ENCODE measurements at places on chromosomes 16 and 17.

- H3K4me1 ChIP-seq, result peaks cover 26% of the 10 kb centered on the region
- no peak for DNase-seq
- peaks cover 9% of the 10 kb centered on the region for H3K27me3 ChIP-seq
- H3K36me3 ChIP-seq, result no peaks in the 10 kb centered on the region
- peak overlapping the region; percentile 75 for H3K27ac ChIP-seq
- no peak overlapping the region for H3K4me3 ChIP-seq
Measured at GRCh38 chr17:7132511-7133094, 18.0 kb upstream of the ASGR2 start.

GRCh38 chr16:10517868-10518267 lies 62.5 kb downstream of the EMP2 start:
- no peak for DNase-seq
- peaks cover 12% of the 10 kb centered on the region for H3K27me3 ChIP-seq
- H3K4me1 ChIP-seq, result peaks cover 21% of the 10 kb centered on the region
- H3K4me3 ChIP-seq, result no peak overlapping the region
- H3K36me3 ChIP-seq, result no peaks in the 10 kb centered on the region
- no peak overlapping the region for H3K27ac ChIP-seq

DNA sequence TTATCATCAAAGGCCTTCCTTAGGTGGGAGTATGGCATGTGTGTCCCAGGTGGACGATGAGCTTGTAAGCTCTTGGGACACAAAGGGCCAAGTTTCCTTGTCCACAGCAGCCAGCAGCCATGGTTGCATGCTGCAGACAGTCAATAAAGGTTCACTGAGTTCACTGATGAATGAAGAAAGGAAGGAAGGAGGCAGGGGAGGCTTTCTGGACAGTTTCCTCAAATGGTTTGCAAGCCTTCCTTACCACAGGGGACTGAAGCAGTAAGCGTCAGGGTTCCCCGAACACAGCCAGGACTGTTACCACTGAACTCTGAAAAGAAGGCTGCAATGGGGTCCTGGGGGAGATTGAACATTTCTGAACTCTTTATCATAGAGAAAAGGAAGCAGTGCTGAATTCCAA lies 111.1 kb downstream of the GAS7 start:
- peaks cover 10% of the 10 kb centered on the region for H3K36me3 ChIP-seq
- peak overlapping the region; percentile 92 for H3K27ac ChIP-seq
- H3K27me3 ChIP-seq, result no peaks in the 10 kb centered on the region
- H3K4me1 ChIP-seq, result peaks cover 51% of the 10 kb centered on the region
- DNase-seq, result no peak

DNA sequence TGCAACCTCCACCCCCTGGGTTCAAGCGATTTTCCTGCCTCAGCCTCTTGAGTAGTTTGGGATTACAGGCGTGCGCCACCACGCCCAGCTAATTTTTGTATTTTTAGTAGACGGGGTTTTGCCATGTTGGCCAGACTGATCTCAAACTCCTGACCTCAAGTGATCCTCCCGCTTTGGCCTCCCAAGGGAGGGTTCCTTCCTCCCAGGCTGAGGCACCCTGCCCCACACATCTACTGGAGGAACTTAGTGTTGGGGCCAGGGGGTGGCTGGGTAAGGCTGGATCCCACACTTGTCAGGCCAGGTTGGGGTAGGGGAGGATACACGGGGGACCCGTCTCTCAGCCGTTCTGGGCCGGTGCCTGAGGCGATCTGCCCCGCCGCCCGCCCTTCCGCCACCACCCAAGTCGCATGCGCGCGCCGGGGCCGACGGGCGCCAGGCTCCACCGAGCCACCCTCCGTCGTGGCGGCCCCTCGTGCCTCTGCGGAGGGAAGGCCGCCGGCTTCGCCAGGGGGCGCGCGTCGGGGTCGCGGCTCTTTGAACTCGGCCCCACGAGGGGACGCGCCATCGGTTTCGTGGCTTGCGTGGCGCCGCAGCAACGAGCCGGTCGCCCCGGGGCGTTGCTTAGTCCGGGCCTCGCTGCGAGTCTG lies 15.9 kb downstream of the GRB7 start:
- H3K4me3 ChIP-seq, result peak overlapping the region; percentile 58
- no peaks in the 10 kb centered on the region for H3K36me3 ChIP-seq
- DNase-seq, result peak; percentile 65
- peaks cover 5% of the 10 kb centered on the region for H3K27me3 ChIP-seq

- no peak overlapping the region for H3K4me3 ChIP-seq
- peak overlapping the region; percentile 90 for H3K27ac ChIP-seq
- no peaks in the 10 kb centered on the region for H3K27me3 ChIP-seq
- peaks cover 60% of the 10 kb centered on the region for H3K4me1 ChIP-seq
- DNase-seq, result no peak
Measured at GRCh38 chr17:77462090-77462489, 321.3 kb downstream of the SEC14L1 start.

DNA sequence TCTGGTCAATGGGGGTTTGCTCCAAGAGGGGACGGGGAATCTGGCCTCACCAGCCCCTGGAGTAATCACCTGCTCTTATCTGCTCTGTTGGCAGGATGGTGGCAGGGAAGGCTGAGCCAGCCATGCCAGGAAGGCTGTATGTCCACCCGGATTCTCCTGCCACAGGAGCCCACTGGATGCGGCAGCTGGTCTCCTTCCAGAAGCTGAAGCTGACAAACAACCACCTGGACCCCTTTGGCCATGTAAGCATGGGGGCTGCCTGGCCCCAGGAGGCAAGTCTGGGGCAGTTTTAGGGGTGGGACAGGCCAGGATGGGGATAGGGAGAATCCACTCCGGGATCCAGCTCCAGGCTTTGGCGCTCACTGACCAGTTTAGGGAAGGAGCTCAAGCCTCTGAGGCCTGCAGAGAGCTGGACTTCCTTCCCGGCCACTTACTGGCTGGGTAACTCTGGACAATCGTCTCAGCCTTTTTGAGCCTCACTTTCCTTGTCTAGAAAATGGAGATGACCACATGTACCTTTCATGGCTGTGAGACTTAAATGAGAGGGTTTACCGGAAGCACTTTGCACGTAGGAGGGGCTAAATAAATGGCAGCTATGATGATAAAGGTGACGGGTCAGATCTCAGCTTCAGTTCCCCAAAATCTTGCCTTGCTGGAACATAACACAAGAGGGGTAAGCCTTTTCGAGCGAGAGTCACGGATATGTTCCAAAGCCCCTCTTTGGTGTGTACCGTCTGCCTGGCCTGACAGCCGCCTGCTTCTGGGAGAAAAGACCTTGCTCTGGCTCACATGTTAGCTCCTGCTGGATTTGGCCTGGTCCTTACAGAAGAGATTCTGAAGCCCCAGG lies 15.4 kb downstream of the TBX4 start:
- peak overlapping the region; percentile 27 for H3K27ac ChIP-seq
- H3K4me1 ChIP-seq, result peaks cover 40% of the 10 kb centered on the region
- peak; percentile 19 for DNase-seq
- H3K27me3 ChIP-seq, result peaks cover 21% of the 10 kb centered on the region

GRCh38 chr16:11781773-11782172 lies 15.3 kb downstream of the ZC3H7A start:
- peaks cover 33% of the 10 kb centered on the region for H3K4me1 ChIP-seq
- H3K36me3 ChIP-seq, result peaks cover 8% of the 10 kb centered on the region
- peak overlapping the region; percentile 95 for H3K27ac ChIP-seq
- no peak for DNase-seq

DNA sequence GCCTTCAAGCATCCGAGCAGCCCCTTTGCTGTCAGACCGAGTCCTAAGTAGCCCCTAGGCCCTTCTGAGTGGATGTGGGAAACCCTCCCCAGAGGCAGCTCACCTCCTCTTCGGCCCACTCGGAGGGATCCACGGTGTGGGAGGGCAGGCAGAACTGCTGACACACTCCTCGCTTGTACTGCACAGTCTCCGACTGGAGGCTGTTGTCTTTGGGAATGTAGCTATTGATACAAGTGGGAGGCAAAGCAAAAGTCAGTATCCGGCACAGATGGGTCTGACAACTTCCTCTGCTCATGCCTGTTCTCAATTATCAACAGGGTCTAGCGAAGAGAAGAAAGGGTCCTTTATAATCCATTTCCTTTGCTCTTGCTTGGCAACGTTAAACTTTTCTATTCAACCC lies 25.9 kb upstream of the FOXJ1 start:
- DNase-seq, result no peak
- no peaks in the 10 kb centered on the region for H3K27me3 ChIP-seq
- peaks cover 11% of the 10 kb centered on the region for H3K4me1 ChIP-seq
- no peak overlapping the region for H3K27ac ChIP-seq
- no peaks in the 10 kb centered on the region for H3K36me3 ChIP-seq
- no peak overlapping the region for H3K4me3 ChIP-seq
